Fibroblast of skin of back (primary cell): ENCODE measurements at places on chromosomes 4 and X.

- DNase-seq, result no peak
These were observed 25.7 kb downstream of the SEL1L3 start for GRCh38 chr4:25837107-25837506.

DNA sequence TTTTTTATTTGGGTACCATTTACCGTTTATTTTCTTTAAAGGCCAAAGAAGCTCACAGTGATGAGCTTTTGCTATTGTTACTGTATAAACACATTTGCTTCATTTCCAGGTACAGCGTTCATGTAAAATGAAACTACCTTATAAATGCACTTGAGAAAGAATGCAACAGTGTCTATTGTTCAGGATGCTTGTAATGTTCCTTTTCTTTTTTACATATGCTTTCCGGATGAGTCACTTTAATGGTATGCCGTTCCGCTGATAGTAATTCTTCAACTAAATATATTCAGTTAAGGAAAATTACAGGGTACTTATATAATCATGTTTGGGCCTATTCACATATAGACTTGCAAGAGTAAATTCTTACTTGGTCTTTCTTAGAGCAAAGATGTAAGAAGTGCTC lies 354.9 kb downstream of the RPA4 start:
- DNase-seq, result peak; percentile 41

DNA sequence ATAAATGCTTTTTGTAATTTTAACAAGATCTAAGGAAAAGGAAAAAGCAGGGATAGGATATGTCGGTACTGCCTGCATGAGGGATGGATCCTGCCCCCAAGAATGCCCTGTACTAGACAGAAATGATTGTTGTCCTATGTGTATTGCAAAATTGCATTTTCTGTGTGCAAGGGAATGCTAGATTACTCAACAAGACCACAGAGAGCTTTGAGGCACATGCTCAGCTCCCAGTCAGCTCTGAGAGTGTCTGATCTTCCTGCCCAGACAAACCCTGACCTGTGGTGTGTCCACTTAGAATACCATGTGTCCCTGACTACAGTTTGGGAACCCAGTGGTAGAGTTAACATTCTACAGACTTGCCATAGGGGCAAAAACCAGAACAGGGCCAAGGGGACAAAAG lies 129.2 kb upstream of the PAK3 start:
- no peak for DNase-seq

DNA sequence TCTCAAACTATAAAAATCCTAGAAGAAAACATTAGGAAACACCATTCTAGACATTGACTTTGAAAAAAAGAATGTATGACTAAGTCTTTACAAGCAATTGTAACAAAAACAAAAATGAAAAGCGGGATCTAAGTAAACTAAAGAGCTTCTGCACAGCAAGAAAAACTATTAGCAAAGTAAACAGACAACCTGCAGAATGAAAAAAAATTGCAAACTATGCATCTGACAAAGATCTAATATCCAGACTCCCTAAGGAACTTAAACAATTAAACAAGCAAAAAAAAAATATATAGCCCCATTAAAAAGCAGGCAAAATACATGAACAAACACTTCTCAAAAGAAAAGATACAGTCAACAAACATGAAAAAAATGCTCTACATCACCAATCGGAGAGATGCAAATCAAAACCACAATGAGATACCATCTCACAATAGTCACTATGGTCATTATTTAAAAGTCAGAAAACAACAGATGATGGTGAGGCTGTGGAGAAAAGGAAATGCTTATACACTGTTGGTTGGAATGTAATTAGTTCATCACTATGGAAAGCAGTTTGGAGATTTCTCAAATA lies 168.1 kb downstream of the EPHA5 start:
- DNase-seq, result peak; percentile 90

- DNase-seq, result peak; percentile 57
These were observed 368.5 kb downstream of the PCDH7 start for GRCh38 chr4:31088600-31089230.

DNA sequence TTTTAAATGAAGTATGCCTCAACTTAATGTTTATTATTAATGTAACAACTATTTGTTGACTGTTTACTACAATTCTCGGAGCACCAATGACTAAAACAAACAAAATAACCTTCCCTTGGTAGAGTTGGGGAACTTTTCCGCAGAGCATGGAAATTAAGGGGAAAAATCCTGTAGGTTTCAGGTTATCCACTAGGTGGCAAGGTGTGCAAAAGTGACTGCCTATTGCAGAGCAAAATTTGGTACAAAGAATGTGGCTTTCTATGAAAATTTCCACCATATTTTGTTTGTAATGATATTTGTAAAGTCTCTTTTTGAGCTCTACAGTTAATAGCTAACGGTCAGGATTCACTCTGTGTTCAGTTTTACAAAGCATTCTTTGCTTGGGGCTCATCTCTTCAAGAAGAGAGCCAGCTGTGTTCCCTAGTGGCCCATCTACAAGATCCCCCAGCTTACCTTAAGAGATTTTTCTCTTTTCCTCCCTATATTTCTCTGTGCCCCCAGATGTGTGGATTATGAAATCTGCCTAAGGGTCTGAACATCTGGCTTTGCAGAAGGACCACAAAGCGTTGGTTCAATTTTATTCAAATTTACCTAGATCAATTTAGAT lies 61.1 kb downstream of the FBXO8 start:
- DNase-seq, result no peak
